ENCODE measurements at places on chromosomes 7 and 10. TPM values are rescaled to one million over a fixed set of nuclear protein-coding genes. Genes with fewer than 3 reads are reported as not detected.

Gene ATOH7
- total RNA-seq, result 0.29 TPM

Gene EBLN1
- total RNA-seq, result 0.21 TPM

Gene ZNF716
- not detected for total RNA-seq

Gene SEMA3D
- not detected for total RNA-seq

Gene MOGAT3
- not detected for total RNA-seq
